ENCODE measurements at places on chromosomes 13 and 19. TPM values are rescaled to one million over a fixed set of nuclear protein-coding genes. Genes with fewer than 3 reads are reported as not detected.

DNA sequence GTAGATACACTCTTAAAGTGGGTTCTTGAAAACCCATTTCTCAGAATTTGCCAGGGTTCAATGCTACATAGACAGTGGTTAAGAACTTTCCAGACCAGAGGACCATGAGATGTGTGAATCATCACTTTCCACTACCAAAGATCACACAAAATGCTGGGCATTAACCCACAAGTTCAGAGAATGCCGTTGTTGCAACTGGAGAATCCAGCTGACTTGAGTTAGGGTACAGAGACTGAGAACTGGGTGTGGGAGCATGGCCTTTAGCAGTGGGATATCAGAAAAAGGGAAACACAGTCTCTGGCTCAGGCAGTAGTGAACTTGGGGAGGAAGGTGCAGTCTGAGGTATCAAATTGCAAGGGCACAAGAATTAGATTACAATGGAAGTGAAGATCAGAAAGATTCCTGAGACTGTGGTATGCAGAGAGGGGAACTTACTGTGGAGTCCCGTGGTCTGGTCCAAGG is 51.5 kb upstream of the WDFY2 start:
- no peaks in the 10 kb centered on the region for H3K36me3 ChIP-seq
- H3K4me1 ChIP-seq: no peaks in the 10 kb centered on the region
- H3K27me3 ChIP-seq: no peaks in the 10 kb centered on the region
- H3K4me3 ChIP-seq: no peak overlapping the region
- no peak overlapping the region for H3K27ac ChIP-seq

DNA sequence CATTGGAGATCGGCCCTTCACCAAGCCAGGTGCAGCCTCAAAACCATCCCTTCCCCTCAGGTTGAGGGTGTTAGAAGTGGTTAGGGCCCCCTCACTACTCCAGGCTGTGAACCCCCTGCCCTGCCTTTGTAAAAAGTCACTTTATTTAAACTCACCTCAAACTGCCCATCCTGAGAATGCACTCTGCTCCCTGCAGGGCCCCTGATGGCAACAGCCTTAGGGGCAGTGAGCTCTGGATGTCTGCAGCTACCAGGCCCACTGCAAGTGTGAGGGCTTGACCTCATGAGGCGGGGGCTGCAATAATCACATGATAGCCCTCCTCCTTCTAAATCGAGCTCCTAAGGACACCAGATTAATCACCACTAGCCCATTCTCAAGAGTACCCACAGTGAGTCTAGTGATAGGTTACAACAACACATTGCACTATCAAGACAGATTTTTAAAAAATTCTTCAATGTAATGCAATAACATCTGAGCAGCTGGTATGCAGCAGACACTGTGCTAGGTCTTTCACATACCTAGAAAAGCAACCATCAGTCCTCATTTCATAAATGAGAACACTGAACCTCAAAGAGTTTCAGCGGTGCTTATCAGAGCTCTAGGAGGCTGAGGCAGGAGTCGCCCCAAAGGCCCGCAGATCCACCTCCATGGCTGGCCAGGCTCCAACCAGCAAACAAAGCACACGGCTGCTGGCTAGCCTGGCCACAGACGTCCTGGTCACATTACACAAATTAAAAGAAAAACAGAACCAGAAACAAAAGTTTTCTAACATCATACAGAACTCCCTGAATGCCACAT is 26.0 kb downstream of the SLC7A1 start:
- H3K4me3 ChIP-seq: no peak overlapping the region
- peak; percentile 44 for DNase-seq
- H3K27ac ChIP-seq: no peak overlapping the region
- no peaks in the 10 kb centered on the region for H3K36me3 ChIP-seq

DNA sequence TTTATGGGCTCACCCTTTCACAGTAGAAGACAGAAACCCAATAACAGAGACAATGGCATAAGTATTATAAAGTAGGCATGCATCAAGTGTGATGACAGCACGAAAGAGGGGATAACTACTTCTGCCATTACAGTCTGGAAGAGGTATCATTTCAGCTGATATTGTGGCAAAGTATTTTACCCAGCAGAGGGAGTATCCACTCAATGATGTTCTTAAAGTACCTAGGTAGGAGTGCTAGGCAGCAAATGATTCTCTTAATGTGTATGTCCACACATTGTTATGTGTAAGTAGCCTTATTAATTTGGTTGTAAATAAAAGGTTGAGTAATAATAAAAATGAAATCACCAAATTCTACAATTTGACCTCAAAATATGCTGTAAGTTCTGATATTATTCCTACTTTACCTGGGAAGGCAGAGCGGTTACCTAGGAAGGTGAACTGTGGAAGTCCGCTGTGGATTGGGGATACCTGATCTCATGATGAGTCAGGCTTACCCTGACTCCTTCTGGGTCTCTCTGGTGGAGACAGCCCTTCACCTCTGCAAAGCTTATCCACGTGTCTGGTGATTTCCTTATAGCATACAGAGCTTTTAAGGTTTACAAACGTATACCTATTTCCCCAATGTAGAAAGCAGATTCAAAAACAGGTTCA is 4.1 kb upstream of the UBAC2 start:
- H3K36me3 ChIP-seq: no peaks in the 10 kb centered on the region
- peak overlapping the region; percentile 97 for H3K27ac ChIP-seq
- H3K4me3 ChIP-seq: no peak overlapping the region
- peak; percentile 21 for DNase-seq
- H3K4me1 ChIP-seq: peaks cover 13% of the 10 kb centered on the region

GRCh38 chr19:6686628-6686975 is 16.6 kb upstream of the TNFSF14 start:
- no peaks in the 10 kb centered on the region for H3K27me3 ChIP-seq
- no peak overlapping the region for H3K4me3 ChIP-seq
- H3K27ac ChIP-seq: no peak overlapping the region
- no peaks in the 10 kb centered on the region for H3K4me1 ChIP-seq

DNA sequence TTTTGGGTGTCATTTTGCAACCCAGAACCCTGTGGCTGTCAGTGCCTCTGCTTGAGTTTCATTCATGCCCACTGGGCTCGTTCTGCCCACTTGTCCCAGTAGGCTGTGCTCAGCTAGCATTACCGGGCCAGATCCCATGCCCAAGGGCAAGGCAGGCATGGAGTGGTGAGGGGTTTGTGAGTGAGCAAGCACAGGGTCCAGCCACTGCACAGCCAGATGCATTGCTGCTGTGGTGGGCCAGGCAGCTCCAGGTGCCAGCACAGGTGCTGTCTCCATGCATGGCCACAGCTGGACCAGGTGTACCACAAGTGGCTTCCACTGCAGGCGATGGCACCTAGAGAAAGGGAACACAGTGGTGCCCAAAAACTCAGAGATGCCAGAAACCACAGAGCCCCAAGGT is 1671.2 kb downstream of the OLFM4 start:
- no peaks in the 10 kb centered on the region for H3K27me3 ChIP-seq
- DNase-seq: no peak
- no peak overlapping the region for H3K4me3 ChIP-seq
- H3K27ac ChIP-seq: no peak overlapping the region
- no peaks in the 10 kb centered on the region for H3K36me3 ChIP-seq

DNA sequence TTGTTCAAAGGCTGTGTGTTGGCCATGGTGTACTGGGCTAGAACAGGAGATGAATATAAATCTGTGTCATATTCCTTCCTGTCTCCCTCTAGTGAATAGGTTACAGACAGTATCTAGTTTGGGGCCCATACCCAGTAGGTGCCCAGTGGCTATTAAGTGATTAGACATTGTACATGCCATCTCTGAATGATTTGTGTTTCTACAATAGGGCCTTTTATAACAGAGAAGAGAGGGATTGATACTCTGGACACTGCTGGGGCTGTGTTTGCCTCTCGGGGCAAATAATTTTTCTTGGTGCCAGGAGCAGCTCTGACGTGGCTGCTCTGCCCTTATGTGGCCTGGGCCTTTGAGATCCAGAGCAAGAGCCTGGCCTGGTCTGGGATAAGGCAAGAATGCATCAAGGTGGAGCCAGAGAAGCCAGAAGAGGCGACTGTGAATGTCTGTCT is 403.1 kb downstream of the SPRY2 start:
- no peaks in the 10 kb centered on the region for H3K36me3 ChIP-seq
- no peak overlapping the region for H3K4me3 ChIP-seq
- H3K27me3 ChIP-seq: no peaks in the 10 kb centered on the region
- no peak for DNase-seq
- no peak overlapping the region for H3K27ac ChIP-seq

EDDM13 gene
- not detected for total RNA-seq

DNA sequence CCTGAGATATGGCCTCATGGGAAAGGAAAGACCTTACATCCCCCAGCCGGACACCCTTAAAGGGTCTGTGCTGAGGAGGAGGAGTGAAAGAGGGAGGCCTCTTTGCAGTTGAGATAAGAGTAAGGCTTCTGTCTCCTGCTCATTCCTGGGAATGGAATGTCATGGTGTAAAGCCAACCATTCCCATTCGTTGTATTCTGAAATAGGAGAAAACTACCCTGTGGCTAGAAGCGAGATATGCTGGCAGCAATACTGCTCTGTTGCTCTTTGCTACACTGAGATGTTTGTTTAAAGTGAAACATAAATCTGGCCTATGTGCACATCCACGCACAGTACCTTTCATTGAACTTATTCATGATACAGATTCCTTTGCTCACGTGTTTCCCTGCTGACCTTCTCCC is 783 bp upstream of the ZNF587B start:
- H3K27me3 ChIP-seq: no peaks in the 10 kb centered on the region
- no peak for DNase-seq
- H3K4me1 ChIP-seq: no peaks in the 10 kb centered on the region

GRCh38 chr19:21485926-21486325 is 19.5 kb upstream of the ZNF429 start:
- no peak overlapping the region for H3K4me3 ChIP-seq
- no peaks in the 10 kb centered on the region for H3K4me1 ChIP-seq
- DNase-seq: no peak
- H3K27ac ChIP-seq: no peak overlapping the region

PNMA8C gene
- total RNA-seq: not detected

TUBA3C gene
- not detected for total RNA-seq

- peaks cover 7% of the 10 kb centered on the region for H3K27me3 ChIP-seq
- peaks cover 4% of the 10 kb centered on the region for H3K4me1 ChIP-seq
- H3K36me3 ChIP-seq: no peaks in the 10 kb centered on the region
- no peak overlapping the region for H3K4me3 ChIP-seq
Measured at GRCh38 chr19:18392417-18392816, 5.0 kb downstream of the LRRC25 start.

ZNF208 gene
- 0.62 TPM for total RNA-seq

DNA sequence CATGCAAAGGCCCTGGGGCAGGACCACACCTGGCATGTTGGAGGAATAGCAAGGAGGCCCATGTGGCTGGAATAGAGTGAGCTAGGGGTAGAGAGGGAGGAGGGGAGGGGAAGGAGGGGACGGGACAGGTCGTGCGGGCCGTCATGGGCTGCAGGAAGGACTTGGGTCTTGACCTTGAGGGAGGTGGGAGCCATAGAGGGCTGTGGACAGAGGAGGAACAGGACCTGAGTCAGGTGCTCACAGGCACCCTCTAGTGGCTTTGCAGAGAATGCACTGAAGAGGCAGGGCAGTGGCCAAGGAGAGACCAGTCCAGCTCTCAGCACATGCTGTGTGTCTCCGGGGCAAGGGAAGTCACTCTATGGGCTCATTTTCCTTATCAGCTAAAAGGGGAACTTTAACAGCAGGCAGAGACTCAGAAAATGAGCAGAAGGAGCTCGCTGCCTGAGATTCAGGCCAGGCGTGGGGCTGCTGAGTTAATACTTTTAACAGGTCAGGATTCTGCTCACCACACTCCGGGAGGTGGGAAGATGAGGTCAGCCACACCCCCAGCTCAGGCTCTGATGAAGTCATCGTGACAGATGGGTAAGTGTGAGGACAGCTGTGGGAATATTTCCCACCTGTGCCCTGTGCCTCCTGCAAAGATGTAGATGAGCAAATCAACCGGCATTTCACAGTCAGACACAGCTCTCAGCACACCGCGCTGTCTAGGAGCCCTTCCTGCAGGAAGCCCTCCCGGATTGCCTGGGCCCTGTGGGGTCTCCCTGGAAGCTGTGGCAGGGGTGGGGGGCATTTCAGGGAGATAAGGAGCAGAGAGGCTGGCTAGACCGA is 6.0 kb upstream of the TNFAIP8L1 start:
- H3K27me3 ChIP-seq: no peaks in the 10 kb centered on the region
- H3K36me3 ChIP-seq: no peaks in the 10 kb centered on the region
- H3K4me3 ChIP-seq: no peak overlapping the region
- peak; percentile 69 for DNase-seq
- no peak overlapping the region for H3K27ac ChIP-seq

GRCh38 chr13:30338331-30338851 is 31.0 kb upstream of the KATNAL1 start:
- H3K4me1 ChIP-seq: no peaks in the 10 kb centered on the region
- no peaks in the 10 kb centered on the region for H3K36me3 ChIP-seq
- no peak overlapping the region for H3K27ac ChIP-seq
- no peak for DNase-seq

GRCh38 chr13:76692346-76692745 is 193.9 kb downstream of the KCTD12 start:
- no peaks in the 10 kb centered on the region for H3K27me3 ChIP-seq
- no peak overlapping the region for H3K4me3 ChIP-seq
- no peaks in the 10 kb centered on the region for H3K4me1 ChIP-seq
- no peaks in the 10 kb centered on the region for H3K36me3 ChIP-seq

FARP1 gene
- total RNA-seq: 53.5 TPM

XAB2 gene
- total RNA-seq: 48.1 TPM

LAIR2 gene
- total RNA-seq: 0.37 TPM

GRCh38 chr13:50126263-50126992 is 111.2 kb downstream of the KCNRG start:
- H3K36me3 ChIP-seq: no peaks in the 10 kb centered on the region
- peaks cover 29% of the 10 kb centered on the region for H3K4me1 ChIP-seq
- H3K27me3 ChIP-seq: peaks cover 31% of the 10 kb centered on the region
- H3K4me3 ChIP-seq: peak overlapping the region; percentile 67
- DNase-seq: peak; percentile 50
- H3K27ac ChIP-seq: peak overlapping the region; percentile 98

- DNase-seq: peak; percentile 92
- peaks cover 41% of the 10 kb centered on the region for H3K27me3 ChIP-seq
Measured at GRCh38 chr19:40598121-40598917, 2.9 kb upstream of the LTBP4 start.

ZNF773 gene
- 4.7 TPM for total RNA-seq

DNA sequence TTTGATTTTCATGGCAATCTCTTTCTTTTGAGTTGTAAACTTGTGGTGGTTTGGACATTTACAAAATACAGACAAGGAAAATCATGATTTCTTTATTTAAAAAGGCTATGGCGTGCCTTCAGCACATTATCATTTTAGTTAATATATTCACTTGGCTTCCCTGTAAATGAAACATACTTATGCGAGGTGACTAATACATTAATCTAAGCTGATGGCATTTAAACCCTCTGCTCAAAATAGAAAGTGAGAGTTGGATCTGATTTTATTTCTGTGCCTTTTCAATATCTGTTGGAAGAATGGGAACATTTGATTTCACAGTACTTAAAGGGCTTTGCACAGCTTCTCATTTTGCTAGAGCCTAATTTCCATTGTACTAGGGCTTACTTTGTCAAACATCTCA is 289.8 kb downstream of the MTUS2 start:
- DNase-seq: no peak
- H3K27me3 ChIP-seq: no peaks in the 10 kb centered on the region
- no peak overlapping the region for H3K27ac ChIP-seq
- H3K4me3 ChIP-seq: no peak overlapping the region
- no peaks in the 10 kb centered on the region for H3K36me3 ChIP-seq

GRCh38 chr19:703329-703650 is 5.4 kb upstream of the PALM start:
- no peaks in the 10 kb centered on the region for H3K27me3 ChIP-seq
- DNase-seq: no peak
- no peaks in the 10 kb centered on the region for H3K36me3 ChIP-seq
- H3K4me3 ChIP-seq: no peak overlapping the region
- no peaks in the 10 kb centered on the region for H3K4me1 ChIP-seq
